ENCODE measurements at places on chromosomes 12 and 14. TPM values are rescaled to one million over a fixed set of nuclear protein-coding genes. Genes with fewer than 3 reads are reported as not detected.

The UNC119B gene
- total RNA-seq, result 37.5 TPM

The GCN1 gene
- total RNA-seq, result 131 TPM

The PTPRQ gene
- 0.50 TPM for total RNA-seq

The ADGRD1 gene
- 0.11 TPM for total RNA-seq

The ASPG gene
- not detected for total RNA-seq
